Iris pigment epithelial cell (primary cell): ENCODE measurements at places on chromosomes 7 and 10.

GRCh38 chr10:58810751-58811150 lies 298.1 kb downstream of the BICC1 start:
- DNase-seq, result no peak

GRCh38 chr10:34549001-34549400 lies 266.1 kb downstream of the PARD3 start:
- peak; percentile 31 for DNase-seq

GRCh38 chr10:73486601-73487000 lies 9.2 kb downstream of the PPP3CB start:
- no peak for DNase-seq

- DNase-seq, result no peak
Observed at GRCh38 chr7:67743501-67743900, 746.9 kb downstream of the TYW1 start.

- peak; percentile 16 for DNase-seq
Observed at GRCh38 chr7:75743455-75743859, 4.7 kb upstream of the HIP1 start.
